ENCODE measurements at places on chromosomes 5 and 9.

DNA sequence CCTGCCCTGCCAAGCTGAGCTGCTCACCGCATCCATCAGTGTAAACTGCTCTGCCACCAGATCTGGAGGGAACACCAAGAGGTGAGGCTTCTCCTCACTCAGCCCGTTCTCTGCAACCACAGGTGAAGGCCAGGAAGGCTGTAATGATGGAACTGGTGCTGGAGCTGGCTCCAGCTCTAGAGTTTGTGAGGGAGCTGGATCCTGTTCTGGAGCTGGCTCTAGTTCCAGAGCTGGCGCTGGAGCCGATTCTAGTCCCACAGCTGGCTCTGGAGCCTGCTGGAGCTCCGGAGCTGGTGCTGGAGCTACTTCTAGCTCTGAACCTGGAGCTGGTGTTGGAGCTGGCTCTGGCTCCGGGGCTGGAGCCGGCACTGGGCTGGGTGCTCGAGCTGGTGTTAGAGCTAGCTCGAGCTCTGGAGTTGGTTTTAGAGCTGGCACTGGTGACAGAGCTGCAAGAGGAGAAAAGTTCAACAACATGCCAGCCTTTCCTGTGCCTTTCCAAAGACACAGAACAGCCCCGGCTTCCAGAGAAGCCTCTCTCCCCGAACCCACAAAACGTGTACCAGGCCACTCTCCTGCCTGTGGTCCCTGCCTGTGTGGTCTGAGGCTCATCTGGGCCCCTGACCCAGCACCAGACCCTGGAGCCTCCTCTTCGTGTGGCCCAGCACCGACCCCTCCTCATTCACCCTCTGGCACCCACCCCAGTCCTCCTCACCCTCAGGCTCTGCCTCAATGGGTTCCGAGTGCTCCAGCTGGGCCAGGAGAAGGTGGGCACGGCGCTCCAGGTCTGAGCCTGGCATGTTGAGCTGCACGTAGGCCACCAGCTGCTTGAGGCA lies 12.9 kb downstream of the RALGDS start:
- DNase-seq: no peak

DNA sequence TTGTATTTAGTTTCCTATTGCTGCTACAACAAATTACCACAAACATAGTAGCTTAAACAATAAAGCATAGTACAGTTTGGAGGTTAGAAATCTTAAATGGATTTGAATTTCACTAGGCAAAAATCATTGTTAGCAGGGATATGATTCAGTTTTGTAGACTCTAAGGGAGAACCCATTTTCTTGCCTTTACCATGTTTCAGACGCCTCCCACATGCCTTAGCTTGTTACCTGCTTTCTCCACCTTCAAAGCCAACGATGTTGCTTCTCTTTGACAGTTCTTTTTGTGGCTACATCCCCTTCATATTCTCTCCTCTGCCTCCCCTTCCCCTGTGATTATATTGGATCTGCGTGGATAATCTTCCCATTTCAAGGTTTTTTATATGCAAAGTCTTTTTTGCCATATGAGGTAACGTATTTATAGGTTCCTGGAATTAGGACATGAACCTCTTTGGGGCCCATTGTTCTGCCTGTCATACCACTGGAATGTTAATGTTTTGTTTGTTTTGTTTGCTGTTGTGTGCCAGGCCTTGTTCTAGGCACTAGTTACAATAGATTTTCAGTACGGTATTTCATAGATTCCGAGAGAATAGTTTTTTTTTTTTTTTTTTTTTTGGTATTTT lies 54.1 kb downstream of the UHRF2 start:
- DNase-seq: no peak

- DNase-seq: no peak
Observed at GRCh38 chr9:110837401-110838005, 168.9 kb downstream of the MUSK start.

DNA sequence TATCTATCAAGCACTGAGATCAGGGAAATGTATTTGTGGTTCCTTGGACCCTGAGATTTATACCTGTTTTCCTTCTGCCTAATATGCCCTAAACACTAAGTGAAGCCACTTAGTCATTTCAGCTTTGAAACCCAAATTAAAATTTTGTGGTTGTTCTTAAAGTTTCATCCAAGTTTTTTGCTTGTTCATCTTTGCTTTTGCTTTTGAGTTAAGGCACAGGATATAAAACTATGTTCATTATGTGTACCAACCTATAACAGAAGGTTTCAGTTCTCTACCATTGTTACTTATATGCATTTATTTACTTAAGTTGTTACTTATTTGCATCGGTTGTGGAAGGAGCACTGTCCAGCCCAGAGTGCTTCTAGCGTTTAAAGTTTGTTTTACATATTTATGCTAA lies 382.3 kb downstream of the PTPRD start:
- no peak for DNase-seq

DNA sequence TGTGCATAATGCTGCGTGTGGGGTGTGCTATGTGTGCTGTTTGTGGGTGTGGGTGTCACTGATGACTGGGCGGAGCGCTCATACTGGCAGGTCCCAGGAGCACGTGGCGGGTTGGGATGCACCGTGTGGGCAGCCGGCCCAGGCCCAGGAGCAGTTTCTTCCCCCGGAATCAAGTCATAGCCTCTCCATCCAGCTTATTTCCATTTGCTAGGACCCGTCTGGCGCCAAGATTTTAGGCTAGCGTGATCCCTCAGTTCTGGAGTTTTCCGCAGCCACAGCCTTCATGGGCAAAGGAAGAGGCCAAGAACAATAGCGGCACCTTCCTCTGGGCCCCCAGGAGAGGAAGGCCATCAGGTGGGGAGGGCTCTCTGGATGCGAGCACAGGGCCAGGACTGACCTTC lies 43.3 kb upstream of the NEURL1B start:
- DNase-seq: no peak

- DNase-seq: no peak
Observed at GRCh38 chr9:95770653-95771131, 104.8 kb upstream of the ERCC6L2 start.

GRCh38 chr5:14237317-14238086 lies 94.4 kb downstream of the TRIO start:
- no peak for DNase-seq

DNA sequence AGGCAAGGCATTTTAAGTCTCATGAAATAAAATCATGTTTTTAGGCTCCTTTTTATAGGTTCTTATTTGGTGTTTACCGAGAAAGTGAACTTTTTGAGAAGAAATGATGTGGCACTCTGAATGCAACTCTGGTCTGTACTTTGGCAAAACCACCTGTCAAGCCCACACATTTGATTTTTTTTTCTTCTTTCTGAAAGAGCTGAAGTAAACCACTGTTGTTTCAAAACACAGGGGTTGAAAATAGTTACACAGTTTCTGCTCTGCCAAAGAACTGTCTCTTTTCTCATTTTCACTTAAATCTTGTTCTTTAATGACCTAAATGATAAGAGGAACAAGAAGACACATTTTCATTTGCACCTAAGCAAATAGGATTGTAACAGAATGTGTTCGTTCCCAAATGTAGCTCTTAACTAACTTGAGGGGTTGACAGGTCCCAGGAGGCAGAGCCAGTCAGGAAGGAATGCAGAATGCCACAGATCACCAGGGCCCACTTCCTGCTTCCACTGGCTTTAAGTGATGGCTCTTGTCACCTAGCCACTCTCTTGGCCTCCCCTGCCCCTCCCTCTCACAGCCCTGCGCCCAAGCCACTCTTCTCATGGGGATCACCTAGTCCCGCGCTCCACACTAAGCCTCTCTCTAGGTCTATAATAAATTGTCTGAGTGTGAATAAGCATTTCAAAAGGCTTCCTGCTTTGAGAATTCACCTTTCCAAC lies 47.3 kb downstream of the MED27 start:
- DNase-seq: no peak

DNA sequence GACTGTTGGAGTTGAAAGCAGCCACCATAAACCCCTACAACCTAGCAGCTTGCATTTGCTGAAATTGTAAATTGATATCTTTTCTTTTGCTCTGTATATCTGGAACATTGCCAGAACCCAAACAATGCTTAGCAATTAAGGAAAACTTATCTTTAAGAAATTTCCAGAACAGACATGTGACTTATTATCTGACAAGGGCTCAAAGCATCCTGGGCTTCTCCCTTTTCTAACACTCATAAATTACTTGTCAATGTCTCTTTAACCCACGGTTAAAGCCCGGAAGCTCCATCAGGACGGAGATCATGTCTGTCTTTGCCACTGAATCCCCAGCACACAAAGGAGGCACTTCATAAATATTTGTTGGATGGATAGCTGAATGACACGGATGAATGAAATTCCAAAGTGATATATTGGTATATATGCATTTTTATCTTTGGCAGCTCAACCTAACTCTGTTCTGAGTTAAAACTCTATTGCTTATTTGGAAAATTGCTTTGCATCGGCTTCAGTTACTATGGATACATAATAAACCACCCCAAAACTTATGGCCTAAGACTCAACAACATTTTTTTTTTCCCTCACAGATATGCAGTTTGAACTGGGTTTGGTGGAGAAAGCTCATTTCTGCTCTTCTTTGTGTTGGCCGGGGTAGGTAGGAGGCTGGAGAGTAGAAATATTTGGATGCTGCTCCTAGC lies 103.1 kb upstream of the CLINT1 start:
- DNase-seq: no peak

- no peak for DNase-seq
Observed at GRCh38 chr5:144416196-144416595, 245.5 kb downstream of the KCTD16 start.

DNA sequence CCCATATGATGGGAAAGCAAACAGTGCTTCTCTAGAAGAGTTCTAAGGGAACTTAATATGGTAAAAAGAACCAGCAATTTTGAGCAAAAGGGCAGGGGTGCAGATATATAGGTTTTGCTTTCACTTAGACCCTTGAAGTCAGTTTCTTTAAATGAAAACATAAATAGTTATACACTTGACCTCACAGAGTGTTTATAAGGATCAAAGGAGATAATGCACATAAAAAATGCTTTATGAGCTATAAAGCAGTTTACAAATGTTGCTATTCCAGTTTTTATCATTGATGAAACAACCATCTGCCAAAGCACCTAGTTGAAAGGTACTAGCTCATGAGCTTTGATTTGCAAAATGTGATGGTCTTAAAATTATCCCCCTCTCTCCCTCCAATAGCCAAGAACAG lies 45.7 kb downstream of the ITGA2 start:
- DNase-seq: no peak

DNA sequence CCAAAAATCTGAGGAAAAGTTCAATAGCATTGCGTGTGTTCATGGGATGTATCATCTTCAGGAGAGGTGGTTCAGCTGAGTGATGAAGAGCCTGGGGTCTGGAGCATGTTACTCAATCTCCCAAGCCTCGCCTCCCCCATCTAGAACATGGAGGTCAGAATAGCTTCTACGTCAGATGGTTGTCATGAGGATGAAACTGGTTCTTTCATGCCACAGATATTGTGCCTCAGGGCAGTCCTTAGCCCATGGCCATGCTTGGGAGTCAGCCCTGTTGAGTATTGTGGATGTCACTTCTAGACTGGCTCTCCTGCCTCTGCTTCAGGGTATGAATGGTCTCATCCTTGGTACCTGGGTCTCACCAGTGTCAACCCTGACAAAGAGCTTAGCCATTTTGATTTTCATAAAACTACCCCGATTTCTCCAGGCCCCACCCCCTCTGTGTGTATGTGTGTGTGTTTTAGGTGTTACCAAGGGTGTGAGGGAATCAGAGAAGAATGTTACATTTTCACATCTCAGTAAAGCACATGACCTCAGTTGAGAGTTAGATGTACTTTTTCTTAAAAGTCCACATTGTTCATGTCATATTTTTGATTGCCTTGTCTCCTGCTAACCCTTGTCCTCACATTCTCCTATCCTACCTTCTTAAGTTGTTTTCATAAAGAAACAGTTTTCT lies 97.8 kb upstream of the CD180 start:
- no peak for DNase-seq

DNA sequence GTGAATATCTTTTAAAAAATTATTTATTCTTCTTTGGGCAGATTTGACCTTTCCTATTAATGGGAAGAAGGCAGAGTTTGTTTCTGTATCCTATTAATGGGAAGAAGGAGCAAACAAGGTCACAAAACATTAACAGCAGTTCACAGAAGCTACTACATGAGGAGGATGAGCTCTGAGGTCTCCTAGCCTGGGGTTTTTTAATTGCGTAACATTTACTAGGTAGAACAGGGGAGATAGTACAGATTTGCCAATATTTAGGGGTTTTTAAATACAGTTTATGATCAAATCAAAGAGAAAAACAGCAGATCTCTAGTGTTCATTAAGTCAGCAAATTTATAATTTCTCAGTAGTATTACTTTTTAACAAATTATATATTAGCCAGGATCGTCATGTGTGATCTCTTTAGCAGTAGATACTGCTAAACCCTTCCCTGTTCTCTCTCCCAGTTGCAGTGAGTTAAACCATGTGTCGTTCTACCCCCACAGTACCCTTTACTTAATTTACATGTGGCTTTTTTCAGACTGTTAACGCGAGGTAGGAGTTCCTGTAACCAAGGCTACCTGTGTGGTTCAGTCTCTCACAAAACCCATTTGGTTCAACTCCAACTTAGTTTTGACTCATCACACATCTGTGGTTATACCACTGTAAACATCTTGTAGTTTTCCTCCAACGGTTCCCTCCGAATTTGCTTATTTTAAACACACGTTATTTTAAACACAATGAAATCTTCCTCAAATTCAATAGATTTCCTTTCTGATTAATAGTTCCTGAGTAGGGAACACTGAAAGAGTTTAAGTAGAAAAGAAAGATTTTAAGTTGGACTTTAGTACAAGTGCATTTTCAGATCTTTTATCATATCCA lies 13.3 kb downstream of the SLC25A46 start:
- no peak for DNase-seq

DNA sequence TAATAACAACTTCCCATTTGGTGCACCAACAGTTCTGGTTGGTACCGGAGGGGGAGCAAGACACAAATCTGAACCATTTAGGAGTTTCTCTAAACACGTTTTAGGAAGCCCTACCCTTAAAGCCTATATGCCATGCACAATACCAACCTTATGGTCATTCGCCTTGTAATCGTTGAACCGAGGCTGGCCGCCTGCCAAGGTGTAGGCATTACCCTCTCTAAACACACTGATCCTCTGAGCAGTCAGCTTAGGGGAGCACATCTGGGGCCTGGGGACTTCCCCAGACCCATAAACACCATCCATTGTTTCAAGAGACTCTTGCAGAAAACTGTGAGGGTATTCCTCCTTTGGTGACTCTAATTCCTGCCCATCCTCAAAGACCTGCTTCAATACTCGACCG lies 328 bp downstream of the GRXCR2 start:
- no peak for DNase-seq

- DNase-seq: no peak
Observed at GRCh38 chr5:52043137-52043536, 659.9 kb downstream of the ISL1 start.

DNA sequence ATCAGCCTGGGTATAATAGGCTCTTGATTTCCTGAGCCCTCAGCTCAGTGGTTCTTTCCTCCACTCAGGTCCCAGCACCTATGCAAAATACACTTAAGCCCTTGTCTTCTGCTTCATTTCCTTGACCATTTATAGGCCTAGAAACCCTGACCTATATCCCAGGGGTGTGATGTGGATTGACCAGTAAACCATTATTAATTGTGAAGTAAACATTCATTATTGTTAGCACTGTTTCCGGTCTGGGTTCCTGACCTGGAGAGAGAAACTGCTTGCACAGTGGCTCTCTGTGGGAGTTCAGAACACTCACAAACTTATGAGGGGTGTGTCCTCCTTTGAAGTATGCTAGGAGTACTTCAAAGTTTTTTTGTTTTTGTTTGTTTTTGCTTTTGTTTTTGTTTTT lies 19.6 kb upstream of the TOMM5 start:
- DNase-seq: no peak
